ENCODE measurements at places on chromosomes 12 and 14. TPM values are rescaled to one million over a fixed set of nuclear protein-coding genes. Genes with fewer than 3 reads are reported as not detected.
A peak's percentile ranks its signal among the peaks of the same experiment; 100 is the strongest.

GRCh38 chr12:106481246-106481645 is 101.6 kb upstream of the RFX4 start:
- no peak for DNase-seq

DNA sequence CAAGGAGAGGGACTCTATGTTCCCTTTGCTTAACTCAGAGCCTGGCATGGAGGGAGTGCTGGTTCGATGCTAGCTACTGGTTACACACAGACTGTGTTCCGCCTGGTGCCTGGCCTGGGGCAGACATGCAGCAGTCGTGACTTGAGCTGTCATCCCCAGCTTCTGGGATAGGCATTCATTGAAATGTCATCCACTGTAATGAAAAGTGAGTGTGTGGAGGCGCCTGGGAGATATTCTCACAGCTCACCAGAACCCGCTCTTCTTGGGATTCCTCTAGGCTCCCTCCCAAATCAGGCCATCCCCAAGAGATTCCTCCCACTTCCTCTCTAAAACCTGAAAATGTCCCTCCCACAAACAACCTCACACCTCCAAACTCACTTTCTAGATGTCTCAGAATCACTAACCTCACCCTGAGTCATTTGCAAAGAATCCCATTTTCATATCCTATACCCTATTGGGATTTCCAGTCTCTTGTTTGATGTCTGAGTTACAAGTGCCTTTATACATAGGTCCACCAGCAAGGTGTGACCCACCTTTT is 82.8 kb downstream of the CRACR2A start:
- DNase-seq, result no peak

- DNase-seq, result no peak
Observed at GRCh38 chr12:131796754-131797587, 31.2 kb upstream of the MMP17 start.

DNA sequence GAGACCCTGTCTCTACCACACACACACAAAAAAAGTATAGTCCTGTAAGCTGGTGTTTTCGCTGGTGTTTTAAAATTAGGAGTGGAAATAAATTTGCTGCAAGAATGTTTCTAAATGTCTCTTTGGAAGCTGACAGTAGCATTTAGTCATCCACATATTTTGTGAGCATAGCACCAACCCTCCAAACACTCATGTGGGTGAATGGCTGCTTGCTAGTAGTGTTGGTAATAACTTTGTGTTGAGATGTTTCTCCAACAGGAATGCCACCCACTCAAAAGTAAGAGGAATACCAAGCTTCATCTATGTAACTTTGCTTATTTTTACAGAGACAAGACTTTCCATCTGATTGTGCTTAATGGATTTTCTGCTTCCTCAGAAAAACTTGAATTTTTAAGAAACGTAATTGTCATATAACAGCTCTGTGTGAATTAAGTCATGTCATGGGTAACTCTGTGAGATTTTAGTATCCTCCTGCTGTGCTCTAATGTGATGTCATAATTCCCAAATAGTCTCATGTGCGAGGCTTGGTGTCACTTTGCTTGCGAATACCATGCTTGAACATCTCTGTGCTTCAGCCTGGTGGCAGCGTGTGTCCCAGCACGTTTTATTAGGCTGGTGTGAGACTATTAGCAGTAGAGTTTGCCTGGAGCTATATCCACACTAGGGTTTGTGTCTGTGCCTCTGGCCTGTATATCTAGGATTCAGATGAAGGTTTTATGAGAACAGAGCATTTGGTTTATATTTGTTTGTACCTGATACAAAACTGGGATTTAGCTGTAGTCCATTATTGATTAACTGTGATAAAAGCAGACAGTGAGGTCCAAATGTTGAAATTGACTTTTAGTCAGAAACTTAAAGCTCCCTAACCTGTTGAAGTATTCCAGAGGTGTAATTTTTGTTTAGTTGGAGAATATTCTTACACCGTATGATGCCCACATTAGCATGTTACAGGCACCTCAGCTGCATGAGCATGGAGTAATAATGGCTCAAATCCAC is 80.5 kb downstream of the FBXW8 start:
- no peak for DNase-seq

GRCh38 chr12:14264778-14265177 is 100.7 kb upstream of the ATF7IP start:
- DNase-seq, result no peak

The MSI1 gene
- total RNA-seq, result not detected

The DACT1 gene
- 0.11 TPM for total RNA-seq

The FLVCR2 gene
- total RNA-seq, result not detected

- peak; percentile 84 for DNase-seq
Observed at GRCh38 chr12:89862511-89863445, 154.1 kb upstream of the ATP2B1 start.

DNA sequence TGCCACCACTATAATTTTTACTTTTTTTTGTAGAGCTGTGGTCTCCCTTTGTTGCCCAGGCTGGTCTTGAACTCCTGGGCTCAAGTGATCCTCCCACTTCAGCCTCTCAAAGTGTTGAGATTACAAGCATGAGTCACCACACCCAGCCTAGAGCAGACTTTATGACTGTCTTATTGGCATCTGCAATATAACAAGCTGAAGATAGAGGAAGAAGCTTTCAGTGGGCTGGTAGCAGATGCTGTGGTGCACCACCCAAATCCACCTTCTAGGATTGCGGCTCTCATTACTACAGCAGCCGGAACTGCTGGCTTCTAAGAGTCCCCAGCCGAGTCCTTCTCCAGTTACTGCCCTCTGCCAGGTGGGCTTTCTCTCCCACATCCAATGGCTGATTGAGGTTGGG is 7.6 kb upstream of the STK38L start:
- no peak for DNase-seq

Measured in Karpas-422 (cell line).